ENCODE measurements at places on chromosomes 7 and 10.

DNA sequence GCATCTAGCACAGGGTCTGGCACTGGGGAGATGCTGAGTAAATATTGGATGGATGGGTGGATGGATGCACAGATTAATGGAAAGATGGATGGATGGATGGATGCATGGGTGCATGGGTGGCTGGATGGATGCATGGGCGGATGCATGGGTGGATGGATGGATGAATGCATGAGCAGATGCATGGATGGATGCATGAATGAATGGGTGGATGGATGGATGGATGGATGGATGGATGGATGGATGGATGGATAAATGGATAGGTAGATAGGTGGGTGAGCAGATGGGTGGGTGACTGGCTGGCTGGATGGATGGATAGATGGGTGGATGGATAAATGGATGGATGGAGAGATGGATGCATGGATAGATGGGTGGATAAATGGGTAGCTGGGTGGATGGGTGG is 5.7 kb downstream of the PAX4 start:
- no peak for DNase-seq

- no peak for DNase-seq
These were observed 8.8 kb downstream of the CYREN start for GRCh38 chr7:135161669-135162068.

DNA sequence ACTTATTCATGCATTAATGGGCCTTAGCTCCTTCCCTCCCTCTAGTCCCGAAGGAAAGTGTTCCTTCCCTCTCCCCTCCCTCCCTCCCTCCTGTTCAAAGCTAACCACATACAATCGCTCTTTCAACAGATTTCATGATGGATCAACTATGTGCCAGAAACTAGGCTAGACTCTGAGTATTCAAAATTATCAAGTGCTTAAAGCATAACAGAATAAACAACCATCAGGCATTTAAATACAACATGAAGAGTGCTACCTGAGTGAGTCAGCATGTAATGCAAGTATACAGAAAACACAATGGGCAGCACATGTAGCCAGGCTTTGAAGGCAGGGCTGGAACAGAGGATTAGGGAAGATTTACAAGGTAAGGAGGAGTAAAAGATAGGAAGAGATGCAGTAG is 11.3 kb downstream of the CHCHD3 start:
- DNase-seq, result no peak

GRCh38 chr10:80664071-80664680 is 126.5 kb downstream of the SH2D4B start:
- peak; percentile 71 for DNase-seq

DNA sequence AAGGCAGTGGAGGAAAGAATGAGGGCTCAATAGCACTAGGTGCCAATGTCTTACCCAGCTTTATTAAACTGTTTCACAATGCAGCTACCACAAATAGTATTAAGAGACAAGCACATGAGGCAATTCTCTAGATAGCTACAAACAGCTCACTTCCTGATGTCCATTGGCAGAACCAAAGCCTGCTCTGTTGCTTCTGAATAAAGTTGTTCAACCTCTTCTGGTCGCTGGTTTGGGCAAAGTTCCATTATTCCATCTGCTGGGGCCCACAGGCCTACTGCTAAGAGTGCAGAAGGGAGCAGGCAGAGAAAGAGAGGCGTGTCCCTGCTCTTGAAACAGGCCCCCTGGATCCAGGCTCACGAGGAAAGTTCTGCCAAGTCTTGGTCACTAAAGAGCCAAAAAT is 173.9 kb downstream of the ZNF438 start:
- no peak for DNase-seq

DNA sequence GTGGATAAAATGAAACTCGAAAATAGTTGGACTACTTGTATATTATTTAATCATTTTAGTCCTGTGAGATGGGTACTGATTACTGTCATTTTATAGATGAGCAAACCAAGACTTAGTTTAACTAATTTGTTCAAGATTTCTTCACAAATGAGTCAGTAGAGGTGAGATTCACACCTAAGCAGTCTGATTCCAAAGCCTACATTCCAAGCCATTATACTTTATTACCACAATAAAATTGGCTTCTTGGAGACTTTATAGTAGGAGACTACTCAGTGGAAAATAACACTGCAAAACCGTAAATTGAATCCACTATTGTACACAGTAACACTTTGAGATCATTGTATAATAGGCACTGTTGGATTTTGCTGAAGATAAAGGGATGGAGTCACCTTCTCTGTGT is 2.2 kb downstream of the PHTF2 start:
- no peak for DNase-seq

DNA sequence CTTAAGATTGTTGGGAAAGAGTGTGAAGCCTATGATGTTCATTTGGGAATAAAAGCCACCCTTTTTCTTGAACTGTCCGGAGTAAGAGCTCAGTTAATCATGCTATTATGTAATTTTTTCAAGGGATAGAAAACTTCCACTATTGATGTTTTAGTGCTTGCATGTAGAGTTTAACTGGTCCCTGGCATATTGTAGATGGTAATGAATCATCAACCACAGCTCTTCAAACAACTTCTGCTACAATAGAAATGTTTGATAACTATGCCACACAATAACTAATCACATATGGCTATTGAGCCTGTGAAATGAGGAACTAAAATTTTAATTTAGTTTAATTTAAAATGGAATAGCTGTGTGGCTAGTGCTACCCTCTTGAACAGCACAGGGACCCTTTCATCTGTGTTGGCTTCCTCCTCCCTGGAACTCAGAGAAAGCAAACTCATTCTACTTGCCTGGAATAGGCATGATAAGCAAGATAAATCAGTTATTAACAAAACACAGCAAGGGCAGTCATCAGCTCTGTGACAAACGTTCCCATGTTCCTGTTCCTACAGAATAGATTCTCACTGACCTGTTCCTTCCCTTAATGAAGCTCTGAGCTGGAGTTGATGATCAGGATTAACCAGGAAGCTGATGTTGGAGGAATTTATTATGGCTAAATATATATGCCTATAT is 4.9 kb upstream of the SRI start:
- DNase-seq, result peak; percentile 78

DNA sequence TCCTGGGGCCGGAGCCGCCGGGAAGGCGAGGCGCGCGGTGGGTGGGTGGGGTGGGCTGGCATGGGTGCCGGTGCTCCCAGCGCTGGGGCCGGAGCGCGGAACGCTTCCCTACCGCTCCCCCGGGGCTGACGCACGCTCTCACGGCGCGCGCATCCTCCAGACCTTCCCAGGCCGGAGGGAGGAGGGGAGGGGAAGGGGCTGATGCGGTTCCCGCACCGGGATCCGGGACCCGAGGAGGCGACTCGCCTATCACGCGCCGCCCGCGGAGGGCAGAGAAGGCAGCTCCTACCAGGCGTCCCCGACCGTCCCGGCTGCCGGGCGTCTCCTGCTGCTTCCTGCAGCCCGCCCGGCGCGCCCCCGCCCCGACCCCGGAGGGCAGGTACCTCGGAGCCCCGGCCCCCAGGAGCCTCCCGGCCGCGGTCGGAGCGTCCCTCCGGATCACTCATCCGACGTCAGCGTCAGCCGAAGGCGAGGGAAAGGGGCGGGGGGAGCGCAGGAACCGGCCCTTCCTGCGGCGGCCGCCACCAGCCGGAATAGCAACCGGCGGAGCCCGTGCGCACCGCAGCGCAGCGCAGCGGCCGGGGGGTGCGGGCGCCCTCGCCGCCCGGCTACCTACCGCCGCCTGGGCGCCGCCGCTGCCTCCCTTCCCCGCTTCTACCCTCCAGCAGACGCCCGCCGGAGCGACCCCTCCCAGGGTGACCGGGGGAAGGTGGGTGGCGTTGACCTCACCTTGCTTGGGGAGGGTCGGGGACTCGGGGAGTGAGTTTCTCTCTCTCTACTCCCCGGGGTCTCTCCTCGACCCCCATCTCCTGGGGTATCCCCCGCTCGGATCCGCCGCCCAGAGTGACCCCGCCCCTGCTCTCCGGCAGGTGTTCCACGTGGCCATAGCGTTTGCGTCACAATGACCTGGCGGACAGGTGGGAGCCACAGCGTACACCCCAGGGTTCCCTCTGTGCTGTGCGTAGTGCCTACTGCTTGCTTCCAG is at the start of gene ICA1:
ICA1 (minus strand) TSS at position 457 of the 985 bp plus-strand sequence. CDS start 26,241 bp downstream, outside the sequence.
- DNase-seq, result peak; percentile 67

DNA sequence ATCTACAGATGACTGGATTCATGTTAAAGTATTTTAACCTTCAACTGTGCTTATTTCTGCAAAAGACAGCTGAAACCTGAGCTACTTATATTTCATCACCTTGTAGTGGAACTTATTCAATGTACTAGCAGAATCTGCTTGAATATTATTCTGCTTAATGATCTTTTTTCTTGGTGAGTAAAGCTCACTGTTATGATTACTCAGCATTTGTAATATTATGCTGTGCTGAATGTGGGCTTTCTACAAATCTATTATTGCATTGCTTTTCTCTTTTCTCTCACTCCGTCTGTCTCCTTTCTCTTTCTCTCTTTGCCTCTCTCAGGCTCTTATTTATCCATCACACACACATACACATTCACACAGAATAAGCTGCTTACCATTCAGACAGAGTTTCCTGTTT is 98.7 kb upstream of the TMEM196 start:
- DNase-seq, result no peak

GRCh38 chr7:46916581-46916980 is 665.3 kb downstream of the TNS3 start:
- DNase-seq, result no peak

DNA sequence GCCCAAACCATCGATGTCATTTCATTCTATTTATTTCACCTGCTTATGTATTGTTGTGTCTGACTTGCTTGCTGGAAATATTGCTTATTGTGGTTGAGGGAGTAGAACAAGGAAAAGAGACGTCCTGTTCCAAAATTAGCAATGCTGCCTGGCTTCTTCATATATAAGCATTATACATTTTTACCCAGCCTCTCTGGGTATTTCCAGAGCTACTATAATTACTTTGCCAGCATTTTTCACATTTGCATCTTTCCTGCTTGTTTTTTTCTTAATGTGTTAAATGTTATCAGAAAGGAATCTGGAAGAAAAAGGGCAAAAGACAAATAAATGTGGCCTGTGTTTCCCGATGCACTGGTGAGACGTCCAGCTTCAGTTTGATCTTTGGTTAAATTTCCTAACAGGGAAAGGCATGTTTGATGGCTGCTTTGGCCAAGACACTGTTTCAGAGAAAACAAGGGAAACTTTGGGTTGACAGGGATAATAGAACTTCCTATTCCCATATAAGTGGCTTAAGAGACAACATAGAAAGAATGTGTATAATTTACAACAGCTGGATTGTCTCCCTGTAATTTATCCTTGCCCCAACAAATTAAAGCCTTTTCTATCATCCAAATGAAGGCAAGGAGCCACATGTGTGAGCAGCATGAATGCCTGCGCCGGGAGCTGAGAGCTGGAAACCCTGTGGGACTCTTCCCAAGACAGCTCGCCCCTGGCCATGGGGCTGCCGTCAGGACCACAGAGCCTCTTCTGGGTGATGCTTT is 671.1 kb upstream of the CELF2 start:
- no peak for DNase-seq

DNA sequence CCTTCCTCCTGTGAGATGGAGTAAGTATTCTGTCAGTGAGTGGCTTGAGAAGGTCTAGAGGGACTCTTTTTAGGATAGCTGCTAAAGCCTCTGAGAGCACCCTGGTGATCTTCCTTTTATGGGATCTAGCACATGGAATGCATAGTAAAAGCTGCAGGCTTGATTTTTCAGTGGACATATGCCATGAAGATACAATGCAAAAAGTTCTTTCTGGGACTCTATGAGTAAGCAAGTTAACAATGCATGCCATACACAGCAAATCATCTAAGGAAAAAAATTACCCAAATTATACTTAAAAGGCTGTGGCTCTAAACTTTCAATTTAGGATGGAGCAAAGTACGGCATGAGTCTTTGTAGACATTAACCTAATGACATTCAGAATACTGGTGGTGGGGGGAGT is 154.5 kb downstream of the SGMS1 start:
- peak; percentile 71 for DNase-seq

DNA sequence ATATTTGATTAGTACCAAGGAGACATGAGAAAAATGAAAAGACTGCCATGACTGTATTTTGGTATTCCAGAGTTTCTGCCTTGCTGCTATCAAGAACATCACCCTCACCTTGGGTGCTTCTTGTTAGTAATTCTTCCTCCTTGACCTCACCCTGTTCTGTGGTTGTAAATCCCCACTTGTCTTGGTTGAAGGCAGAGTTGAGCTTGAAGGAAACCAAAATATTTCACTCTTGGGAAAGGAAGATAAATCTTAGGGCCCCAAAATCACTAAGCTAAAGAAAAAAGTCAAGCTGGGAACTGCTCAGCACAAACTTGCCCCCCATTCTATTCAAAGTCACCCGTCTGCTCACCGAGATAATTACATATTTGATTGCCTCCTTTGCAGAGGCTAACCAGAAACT is 20.6 kb upstream of the AKR1C3 start:
- no peak for DNase-seq

DNA sequence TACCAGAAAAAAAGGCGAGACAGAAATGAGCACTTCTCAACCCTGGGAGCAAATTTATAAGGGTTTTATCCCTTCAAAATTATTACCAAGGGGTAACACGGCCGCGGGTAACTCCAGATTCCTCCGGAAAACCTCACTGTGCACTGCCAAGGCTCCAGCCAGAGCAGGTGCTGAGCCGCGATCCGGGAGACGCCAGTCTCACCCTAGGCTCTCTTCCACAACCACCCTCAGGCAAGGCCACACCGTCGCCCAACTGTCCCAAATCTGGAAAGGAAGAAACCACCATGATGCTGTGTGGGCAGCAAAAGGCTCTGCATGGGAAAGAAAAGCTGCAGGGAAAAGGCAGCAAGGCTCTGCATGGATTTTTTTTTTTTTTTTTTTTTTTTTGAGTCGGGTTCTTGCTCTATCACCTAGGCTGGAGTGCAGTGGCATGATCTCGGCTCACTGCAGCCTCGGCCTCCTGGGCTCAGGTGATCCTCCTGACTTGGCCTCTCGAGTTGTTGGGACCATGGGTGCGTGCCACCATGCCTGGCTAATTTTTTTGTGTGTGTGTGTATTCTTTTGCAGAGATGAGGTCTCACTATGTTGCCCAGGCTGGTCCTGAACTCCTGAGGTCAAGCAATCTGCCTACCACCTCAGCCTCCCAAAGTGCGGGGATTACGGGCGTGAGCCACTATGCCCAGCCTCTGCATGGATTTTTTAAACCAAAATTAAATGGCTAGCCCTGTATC is 39.0 kb downstream of the MAD1L1 start:
- no peak for DNase-seq

DNA sequence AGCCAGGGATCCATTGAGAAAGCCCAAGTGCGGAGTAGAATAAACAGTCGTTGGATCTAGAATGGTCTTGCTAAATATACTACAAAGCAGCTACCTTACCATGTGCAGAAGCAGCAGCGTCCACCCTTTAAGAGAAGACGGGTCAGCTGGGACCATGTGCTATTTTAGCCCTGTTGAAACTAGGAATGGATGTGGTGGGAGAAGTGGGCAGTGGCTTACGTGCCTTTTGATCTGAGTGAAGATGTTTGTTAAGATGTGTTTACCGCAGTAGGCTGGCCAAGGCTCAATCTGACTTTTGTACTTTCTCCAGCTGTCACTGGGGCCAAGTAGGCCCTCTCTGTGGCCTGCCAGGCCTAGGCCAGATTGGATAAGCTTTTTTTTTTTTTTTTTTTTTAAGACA is 9.2 kb downstream of the HABP2 start:
- no peak for DNase-seq

- peak; percentile 36 for DNase-seq
These were observed 176.3 kb downstream of the DGKI start for GRCh38 chr7:137670222-137671064.

GRCh38 chr7:155527664-155528063 is 18.7 kb downstream of the CNPY1 start:
- DNase-seq, result no peak

GRCh38 chr10:103181244-103181643 is 11.8 kb downstream of the NT5C2 start:
- no peak for DNase-seq
